Stimulated activated CD4-positive, alpha-beta T cell treated with anti-CD3 and anti-CD28 coated beads, TNF-alpha, amount 100 ng/mL, for 1 hour (primary cell): ENCODE measurements at places on chromosomes 3 and 15.

- DNase-seq, result no peak
Measured at GRCh38 chr3:156472684-156473083, 82.2 kb downstream of the SSR3 start.

DNA sequence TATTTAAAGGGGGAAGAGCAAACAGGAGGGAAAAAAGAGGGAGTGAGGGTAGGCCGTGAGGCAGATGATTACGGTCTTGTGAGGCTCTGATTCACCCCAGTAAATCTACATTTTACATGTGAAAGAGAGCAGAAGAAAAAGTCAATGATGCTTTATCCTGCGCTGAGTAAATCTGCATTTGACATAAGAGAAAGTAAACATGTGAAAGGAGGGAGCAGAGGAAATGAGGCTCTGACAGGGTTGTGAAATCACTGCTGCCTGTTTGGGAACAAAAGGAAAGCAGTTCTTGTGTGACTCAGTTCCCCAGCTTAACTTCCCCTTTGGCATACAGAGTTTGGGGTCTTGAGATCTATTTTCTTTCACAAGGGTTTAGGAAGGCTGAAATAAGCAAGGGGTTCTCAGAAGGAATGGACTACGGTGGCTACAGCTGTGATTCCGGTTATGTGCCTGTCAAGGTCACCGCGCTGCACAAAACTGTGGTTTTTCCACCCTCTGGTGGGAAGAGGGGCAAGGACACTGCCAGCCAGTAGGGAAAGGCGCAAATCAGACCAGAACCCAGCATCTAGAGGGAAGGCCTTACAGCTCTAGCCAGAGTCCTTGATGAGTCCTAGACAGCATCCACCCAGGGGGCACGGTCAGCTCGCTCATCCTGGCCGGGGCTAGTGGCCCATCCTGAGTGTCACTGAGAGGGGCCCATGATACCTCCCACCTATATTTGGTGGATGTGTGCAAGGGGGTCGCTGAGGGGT, 18.9 kb upstream of the HCN4 start:
- no peak for DNase-seq

GRCh38 chr3:152620395-152620794, 214.5 kb upstream of the P2RY1 start:
- no peak for DNase-seq

DNA sequence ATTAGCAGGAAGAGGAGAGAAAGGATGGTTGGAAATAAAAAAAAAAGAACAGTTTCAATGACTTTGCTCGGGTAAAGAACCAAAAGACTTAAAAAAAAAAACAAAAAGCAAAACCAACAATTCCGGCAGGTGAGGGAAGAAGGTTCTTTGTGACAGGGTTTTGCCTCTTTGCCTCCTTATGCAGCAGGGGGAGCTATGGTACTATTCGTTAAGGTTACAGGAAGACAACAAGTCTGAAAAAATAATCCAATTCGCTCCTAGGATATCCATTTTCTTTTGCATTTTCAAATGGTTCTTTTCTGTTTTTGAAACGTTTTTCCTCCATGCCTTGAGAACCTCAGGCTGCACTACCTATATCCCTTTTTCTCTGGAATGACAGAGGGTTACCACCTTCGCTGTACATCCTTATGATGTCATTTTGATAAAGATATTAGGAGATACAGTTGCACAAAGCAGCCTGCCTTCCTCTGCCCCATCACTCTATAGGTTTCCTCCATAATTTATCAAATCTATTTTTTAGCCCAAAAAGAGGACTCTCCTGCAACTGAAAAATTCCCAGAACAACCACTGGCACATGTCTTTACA, 55.0 kb downstream of the CFAP20DC start:
- no peak for DNase-seq

DNA sequence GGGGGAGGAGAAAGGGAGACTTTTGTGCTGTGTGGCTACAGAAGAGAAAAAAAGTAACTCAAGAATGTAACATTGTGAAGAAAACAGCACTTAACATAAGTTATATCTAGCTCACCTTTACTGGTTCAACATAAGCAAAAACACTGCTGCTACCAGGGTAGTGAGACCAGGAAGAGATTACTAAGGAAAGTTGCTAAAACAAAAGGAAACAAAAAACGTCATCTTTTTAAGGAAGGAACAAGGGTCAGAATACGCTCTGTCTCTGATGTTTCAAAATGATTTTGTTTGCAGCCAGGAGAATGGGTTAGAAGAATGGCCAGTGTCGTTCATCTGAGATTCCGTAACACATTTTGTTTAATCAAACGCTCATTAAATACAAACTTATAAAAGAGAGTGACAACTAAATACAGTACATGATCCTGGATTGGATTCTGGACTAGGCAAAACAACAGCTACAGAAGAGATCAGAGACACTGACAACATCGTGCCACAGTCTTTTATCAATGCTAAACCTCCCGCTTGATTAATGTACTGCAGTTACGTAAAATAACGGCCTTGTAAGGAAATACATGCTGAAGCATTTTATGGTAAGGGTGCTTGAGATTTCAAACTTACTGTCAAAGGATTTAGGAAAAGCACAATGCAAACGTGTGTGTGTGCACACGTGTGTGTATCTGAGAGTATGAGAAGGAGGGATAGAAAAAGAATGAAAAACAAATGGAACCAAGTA, 67.7 kb downstream of the FOXP1 start:
- no peak for DNase-seq

DNA sequence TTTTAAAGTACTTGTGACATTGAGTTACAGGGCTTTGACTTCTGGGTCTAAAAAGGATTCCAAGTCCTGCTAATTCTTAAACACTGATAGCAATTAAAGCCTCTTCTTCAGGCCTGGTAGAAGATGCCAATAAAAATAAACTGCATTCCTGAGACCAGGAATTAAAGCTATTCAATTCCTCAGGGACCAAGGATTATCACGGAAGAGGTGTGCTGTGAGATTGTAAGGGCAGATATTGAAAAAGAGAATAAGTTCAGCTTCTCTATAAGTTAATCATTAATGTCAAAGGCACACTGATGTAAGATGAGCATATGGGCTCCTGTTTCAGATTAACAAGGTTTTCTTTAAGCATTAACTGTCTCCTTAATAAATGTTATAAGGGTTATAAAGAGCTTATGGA, 611.3 kb downstream of the SI start:
- no peak for DNase-seq

DNA sequence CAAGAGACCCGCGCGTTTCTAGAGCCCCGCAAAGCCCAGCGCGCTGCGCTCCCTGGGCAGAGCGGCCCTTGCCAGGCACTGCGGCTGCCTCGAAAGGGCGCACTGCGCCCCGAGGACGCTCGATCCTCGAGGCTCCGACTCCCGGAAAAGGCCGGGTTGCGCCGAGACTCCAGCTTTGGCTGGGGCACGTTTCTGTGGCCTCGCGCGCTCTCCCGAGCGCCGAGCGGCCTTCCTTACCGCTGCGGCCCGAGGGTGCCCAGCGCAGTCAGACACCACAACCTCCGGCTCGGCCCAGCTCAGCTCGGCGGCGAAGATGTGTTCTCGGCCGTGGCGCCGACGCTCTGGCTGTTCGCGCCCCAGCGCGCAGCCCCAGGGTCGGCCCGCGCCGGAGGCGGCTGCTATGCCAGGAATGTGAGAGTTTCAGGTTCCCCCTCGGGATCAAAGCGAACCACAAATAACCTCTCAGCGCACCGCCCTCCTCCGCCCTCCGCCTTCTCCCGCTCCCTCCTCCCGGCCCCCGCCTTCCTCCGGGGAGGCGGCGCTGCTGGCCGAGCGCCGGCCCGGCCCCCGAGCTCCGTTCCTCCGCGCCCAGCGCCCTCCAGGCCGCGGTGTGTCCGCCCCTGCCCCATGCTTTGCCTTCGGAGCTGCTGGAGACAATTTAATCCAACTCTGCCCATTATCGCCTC, at the start of gene AMOTL2:
AMOTL2 (minus strand) TSS at position 343 of the 686 bp plus-strand sequence. CDS start 3,014 bp downstream, outside the sequence.
- no peak for DNase-seq

GRCh38 chr15:90790561-90790960, 73.4 kb downstream of the BLM start:
- no peak for DNase-seq

GRCh38 chr15:32729700-32730395, 12.0 kb downstream of the GREM1 start:
- no peak for DNase-seq

- DNase-seq, result no peak
Measured at GRCh38 chr3:157738441-157738840, 235.2 kb upstream of the VEPH1 start.

- DNase-seq, result no peak
Measured at GRCh38 chr15:63080634-63081250, 38.2 kb downstream of the TPM1 start.

- DNase-seq, result no peak
Measured at GRCh38 chr3:31180274-31180673, 285.8 kb upstream of the GADL1 start.

- no peak for DNase-seq
Measured at GRCh38 chr3:138817695-138818094, 17.0 kb downstream of the PIK3CB start.

DNA sequence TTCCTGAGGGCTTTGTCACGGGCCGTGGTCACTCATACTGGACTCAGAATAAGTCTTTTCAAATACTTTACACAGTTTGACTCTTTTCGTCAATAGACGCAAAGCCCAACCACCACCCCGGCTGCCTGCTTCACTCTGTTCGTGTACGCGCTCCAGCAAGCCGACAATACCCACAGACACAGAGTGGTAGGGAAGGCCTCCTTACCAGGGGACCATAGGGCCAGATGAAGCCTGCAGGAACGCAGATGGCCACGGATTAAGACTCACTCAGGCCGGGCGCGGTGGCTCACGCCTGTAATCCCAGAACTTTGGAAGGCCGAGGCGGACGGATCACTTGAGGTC, 29.7 kb downstream of the EFCAB12 start:
- DNase-seq, result no peak

DNA sequence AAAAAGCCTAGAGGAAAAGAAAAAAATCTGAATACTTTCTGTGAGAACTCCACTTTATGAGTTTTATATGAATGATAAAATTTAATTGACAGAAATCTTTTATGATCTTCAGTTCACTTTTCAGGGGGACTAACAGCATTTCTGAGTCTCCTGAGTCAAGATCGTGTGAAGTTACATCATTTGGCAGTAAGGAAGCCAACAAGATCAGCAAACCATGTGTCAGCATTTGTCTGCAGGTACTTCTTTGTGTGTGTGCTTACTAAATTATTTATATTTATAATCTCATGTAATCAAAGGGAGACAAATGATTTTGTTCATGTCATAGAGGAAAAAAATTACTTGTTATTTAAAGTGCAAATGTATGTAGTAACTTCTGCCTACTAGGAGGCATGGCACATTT, 217.6 kb downstream of the MBNL1 start:
- no peak for DNase-seq

DNA sequence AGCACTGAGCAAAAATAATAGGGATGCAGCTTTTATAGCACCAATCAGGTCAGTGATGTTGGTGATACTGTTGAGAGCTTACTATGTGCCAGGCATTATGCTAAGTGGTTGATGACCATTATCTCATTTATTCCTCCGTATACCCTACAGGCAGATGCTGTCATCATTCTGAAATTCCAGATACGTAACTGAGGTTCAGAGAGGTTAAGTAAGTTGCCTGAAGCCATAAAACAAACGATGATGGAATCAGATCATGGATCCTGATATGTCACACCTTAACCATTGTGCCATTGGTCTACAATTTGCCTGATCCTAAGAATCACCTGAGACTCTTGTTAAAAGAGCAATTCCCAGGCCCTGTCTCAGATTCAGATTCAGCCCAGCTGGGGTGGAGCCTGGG, 49.5 kb downstream of the ST6GAL1 start:
- DNase-seq, result no peak

DNA sequence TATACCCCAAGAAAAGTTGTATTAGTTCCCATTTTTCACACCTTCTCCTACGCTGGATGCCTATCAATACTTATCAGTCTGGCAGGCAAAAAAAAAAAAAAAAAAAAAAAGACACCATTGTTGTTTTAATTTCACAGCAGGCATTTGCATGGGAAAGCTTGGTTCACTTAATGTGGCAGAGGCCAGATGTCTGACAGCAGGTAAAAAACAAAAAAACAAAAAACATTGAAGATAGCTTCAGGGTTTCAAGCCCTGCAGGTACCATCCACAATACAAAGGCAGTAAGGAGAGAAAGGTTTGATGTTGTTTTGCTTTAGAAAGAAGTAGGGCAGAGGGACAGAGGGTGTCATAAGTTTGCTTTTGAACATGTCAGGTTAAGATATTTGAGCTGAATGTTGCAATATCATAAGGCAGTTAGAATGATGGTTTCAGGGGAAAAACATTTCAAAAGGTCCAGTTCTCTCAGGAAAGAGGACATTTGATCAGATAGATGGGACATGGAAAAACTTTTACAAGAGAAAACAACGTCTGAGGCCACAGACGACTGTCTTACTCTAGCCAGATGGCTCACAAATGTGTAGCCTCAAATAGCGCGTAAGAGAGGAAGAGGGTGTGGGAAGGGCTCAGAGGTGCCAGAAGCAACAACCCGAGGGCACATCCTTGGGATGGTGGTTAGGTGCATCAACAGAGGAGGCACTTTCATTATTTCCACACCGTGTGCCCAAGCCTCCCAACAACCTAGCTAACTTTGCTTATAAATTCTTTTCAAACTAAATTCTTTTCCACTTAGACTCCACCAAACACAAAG, 25.7 kb downstream of the PCOLCE2 start:
- DNase-seq, result no peak

- no peak for DNase-seq
Measured at GRCh38 chr3:45640724-45641361, 46.3 kb downstream of the LIMD1 start.

DNA sequence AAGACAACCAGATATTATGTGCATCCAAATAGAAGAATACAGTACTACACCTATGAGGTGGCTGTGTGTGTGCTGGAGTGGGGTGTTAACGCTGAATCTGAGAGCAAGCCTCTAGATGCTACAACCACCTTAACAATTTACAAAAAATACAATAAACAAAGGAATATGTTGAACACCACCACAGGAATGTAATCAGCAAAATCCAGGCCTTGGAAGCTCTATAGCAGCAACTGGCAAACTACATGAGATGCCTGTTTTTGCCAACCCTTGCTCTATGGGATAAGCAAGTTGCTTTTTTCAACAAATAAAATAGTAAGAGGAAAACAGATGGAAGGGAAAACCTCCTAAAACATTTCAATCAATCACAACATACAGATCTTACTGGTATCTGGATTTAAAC, 23.9 kb downstream of the SLTM start:
- no peak for DNase-seq

GRCh38 chr15:63474810-63475316, 29.5 kb upstream of the USP3 start:
- DNase-seq, result no peak

- no peak for DNase-seq
Measured at GRCh38 chr3:20912406-20912805, 726.4 kb upstream of the SGO1 start.

GRCh38 chr15:39279311-39279710, 301.6 kb upstream of the THBS1 start:
- no peak for DNase-seq

- no peak for DNase-seq
Measured at GRCh38 chr15:22947101-22948000, 32.8 kb downstream of the CYFIP1 start.

- DNase-seq, result no peak
Measured at GRCh38 chr3:50128001-50128400, 27.1 kb upstream of the SEMA3F start.

GRCh38 chr3:43198791-43199644, 87.3 kb upstream of the SNRK start:
- no peak for DNase-seq
